ENCODE measurements at places on chromosomes 3 and 15. TPM values are rescaled to one million over a fixed set of nuclear protein-coding genes. Genes with fewer than 3 reads are reported as not detected.

DOCK3 gene
- polyA plus RNA-seq = 2.4 TPM

HGD gene
- not detected for polyA plus RNA-seq

ROBO1 gene
- 17.3 TPM for polyA plus RNA-seq

MAP1A gene
- polyA plus RNA-seq = 0.85 TPM

GABRR3 gene
- not detected for polyA plus RNA-seq

OSBPL10 gene
- polyA plus RNA-seq = 23.8 TPM

ZKSCAN7 gene
- 4.7 TPM for polyA plus RNA-seq

DNAJA4 gene
- 5.0 TPM for polyA plus RNA-seq

ZNF662 gene
- 1.4 TPM for polyA plus RNA-seq

TRIM42 gene
- not detected for polyA plus RNA-seq

AMT gene
- polyA plus RNA-seq = 34.1 TPM

MESP2 gene
- 0.68 TPM for polyA plus RNA-seq

CCDC33 gene
- polyA plus RNA-seq = 2.8 TPM

EMC7 gene
- 50.0 TPM for polyA plus RNA-seq

LMAN1L gene
- not detected for polyA plus RNA-seq

MAPKBP1 gene
- 2.7 TPM for polyA plus RNA-seq

RTP3 gene
- polyA plus RNA-seq = 0.16 TPM

ADAMTSL3 gene
- 0.92 TPM for polyA plus RNA-seq

A4GNT gene
- not detected for polyA plus RNA-seq

SOX2 gene
- 105 TPM for polyA plus RNA-seq

KBTBD13 gene
- polyA plus RNA-seq = 0.09 TPM

LSAMP gene
- polyA plus RNA-seq = 1.4 TPM

EPHB1 gene
- 3.1 TPM for polyA plus RNA-seq

IQGAP1 gene
- polyA plus RNA-seq = 92.9 TPM

GPX1 gene
- 404 TPM for polyA plus RNA-seq

FHIT gene
- 8.3 TPM for polyA plus RNA-seq

KY gene
- polyA plus RNA-seq = not detected

PRSS50 gene
- 0.60 TPM for polyA plus RNA-seq

SLC24A5 gene
- 0.23 TPM for polyA plus RNA-seq

PLSCR5 gene
- polyA plus RNA-seq = not detected

SYNPR gene
- 0.55 TPM for polyA plus RNA-seq

PCCB gene
- polyA plus RNA-seq = 40.9 TPM
